ENCODE measurements at places on chromosomes 2 and 18.

- no peak for DNase-seq
Observed at GRCh38 chr18:48009116-48009745, 78.8 kb upstream of the SMAD2 start.

- DNase-seq: no peak
Observed at GRCh38 chr2:9335322-9335832, 88.0 kb downstream of the ITGB1BP1 start.

GRCh38 chr18:59878644-59879043 is 21.2 kb upstream of the PMAIP1 start:
- DNase-seq: no peak

GRCh38 chr18:68800075-68800474 is 2.2 kb downstream of the CCDC102B start:
- no peak for DNase-seq

DNA sequence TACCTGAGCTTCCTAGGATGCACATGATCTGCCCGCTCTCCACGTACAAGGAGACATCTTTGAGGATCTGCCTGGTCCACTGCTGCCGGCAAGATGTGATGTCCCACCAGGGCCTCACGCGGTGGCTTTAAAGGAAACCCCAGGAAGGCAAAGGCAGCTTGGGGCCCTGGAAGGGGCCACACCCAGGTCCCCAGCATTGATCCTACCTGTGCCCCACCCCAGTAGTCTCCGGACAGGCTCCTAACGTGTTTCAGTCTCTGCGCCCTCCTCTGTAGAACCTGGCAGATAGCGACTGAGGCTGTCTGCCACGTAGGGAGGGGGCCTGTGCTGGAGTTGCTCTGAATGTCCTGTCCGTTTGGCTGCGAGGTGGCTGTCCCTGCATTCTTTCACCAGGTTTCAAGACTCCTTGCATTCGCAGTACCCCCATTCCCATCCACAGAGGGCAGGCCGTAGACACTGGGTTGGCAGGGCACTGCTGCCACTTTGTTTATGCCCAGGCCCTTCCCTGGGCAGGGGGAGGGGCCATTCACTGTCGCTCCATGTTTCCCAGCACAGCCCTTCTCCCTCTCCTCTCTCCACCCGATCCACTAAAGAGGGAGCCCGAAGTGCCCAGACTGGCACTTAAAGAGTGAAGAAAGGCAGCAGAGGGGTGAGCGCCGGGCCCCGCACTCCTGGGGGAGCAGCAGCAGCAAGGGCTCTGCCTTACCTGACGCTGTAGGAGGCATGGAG is 644 bp downstream of the ABCG5 start:
- no peak for DNase-seq

GRCh38 chr2:46461709-46462171 is 17.6 kb upstream of the TMEM247 start:
- DNase-seq: no peak

- DNase-seq: no peak
Observed at GRCh38 chr18:79918615-79919011, 32.8 kb downstream of the SLC66A2 start.

DNA sequence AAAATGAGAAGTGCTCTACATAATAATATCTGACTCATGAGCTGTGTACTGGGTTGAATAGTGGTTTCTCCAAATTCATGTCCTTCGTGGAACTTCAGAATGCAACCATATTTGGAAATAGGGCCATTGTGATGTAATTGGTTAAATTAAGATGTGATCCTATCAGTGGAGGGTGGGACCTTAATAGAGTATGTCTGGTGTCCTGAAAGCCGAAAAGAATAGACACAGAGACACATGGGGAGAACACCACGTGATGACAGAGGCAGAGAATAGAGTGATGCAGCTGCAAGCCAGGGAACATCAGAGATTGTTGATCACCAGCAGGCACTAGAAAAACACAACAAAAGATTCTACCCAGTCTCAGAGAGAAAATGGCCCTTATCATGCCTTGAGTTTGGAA is 310.1 kb downstream of the EXOC6B start:
- DNase-seq: no peak

DNA sequence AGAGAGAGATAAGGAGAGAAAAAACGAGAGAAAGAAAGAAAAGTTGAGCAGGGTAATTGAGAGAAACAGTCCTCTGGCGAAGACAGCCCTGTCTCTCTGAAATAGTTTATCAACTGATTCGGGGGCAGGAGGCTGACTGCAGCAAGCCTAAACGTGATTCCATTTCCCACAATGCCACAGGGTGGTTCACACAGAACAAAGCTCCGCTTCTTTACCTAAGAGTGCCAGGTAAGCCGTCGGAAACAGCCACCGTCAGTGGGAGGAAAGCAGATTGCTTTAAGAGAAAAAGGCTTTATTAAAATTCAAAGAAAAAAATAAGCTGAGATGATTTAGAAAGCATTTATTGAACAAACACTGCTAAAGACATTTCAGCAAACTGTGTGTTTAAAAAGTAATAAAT is 271.4 kb upstream of the POU3F3 start:
- DNase-seq: no peak

DNA sequence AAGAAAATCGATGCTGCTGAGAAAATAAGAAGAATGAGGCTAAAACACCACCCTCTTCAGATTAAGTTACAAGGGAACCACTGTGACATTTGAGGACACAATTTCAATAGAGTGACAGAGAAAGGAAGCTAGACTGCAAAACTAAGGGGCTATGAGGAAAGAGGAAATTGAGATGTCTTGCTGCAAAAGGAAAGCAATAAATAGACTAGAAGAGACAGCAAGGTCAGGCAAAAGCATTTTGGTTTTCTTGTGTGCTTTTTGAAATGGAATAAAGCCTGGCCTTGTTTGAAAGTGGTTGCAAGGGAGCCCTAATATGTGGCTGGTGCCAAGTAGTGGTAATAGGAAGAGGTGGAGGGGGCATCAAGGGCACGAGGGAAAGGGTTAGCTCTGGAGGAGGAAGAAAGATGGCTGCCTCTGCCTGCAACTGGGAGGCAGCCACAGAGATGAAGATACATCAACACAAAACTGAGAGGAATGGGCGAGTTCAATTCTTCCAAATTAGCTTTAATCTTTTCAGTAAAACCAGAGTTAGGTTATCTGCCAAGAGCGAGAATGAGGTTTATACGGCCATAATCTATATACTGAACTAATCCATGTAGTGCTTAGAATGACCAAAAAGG is 1.2 kb upstream of the MRO start:
- peak; percentile 9 for DNase-seq

GRCh38 chr2:185179743-185180142 is 558.9 kb upstream of the FSIP2 start:
- no peak for DNase-seq

DNA sequence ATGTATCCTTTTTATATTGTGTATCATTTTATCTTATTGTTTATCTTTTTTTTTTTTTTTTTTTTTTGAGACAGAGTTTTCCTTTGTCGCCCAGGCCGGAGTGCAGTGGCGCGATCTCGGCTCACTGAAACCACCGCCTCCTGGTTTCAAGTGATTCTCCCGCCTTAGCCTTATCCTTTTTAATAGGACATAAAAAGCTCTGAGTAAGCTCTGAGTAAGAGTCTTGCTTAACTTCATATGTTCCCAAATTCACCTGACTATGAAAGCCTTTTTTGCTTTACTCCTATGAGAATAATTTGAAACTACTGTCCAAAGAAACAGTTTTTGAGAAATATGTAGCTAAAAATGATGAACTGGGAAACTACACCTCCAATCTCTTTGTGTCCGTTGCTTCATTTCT is 525.5 kb downstream of the IRS1 start:
- DNase-seq: no peak

GRCh38 chr2:231716666-231717280 is 8.4 kb downstream of the PTMA start:
- DNase-seq: no peak

DNA sequence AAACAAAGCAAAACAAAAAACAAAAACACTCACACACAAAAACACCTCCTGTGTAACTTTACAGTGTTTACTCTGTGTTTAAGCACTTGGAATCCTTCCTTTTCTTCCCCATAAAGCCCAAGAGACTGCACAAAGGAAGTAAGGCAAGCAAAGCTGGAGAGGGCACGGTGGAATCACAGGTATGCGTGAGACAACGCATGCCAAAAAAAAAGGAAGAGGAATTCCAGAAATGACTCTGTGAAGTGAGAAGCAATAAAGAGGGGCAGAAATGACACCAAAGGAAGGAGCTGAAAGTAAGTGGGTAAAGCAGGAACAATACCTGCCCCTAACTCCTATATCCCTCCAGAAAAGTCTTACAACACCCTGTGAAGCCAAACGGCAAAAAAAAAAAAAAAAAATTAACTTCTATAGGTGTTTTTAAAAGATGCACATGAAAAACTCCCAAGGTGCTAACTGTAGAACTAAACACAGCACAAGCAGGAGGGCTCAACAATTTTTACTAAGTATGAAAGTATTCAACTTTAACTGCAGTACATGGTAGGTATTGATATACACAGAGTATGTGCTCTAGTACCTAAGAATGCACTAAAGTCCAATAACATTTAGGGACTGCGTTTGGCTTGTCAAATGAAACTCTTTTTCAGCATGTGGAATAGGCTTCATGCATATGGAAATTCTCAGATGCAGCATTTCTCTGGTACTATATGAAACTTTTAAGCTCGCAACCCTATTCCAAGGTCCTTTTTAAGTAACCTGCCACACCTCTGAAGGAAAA is 9.1 kb downstream of the RND3 start:
- DNase-seq: no peak

- no peak for DNase-seq
Observed at GRCh38 chr2:1282552-1282951, 130.7 kb upstream of the TPO start.

- no peak for DNase-seq
Observed at GRCh38 chr18:56889621-56890020, 238.5 kb downstream of the WDR7 start.

- peak; percentile 24 for DNase-seq
Observed at GRCh38 chr2:23900541-23901322, 26.2 kb downstream of the ATAD2B start.

DNA sequence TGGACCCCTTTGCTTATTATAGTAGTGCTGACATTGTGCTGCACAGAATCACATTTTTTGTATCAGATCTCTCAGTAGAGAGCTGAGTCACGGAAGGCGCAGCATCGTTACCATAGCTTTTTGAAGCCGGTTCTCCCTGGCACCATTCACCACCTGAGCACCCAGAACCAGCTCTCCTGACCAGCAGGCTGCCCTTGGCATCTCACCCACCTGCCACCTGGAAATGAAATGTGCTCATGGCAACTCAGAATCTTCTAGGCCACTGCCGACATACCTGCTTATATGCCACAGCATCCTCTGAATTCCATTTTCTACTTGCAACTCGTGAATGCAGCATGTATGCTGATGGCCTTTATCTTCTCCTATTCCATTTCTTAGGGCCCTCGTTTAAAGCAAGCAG is 62.7 kb downstream of the COA5 start:
- DNase-seq: no peak

DNA sequence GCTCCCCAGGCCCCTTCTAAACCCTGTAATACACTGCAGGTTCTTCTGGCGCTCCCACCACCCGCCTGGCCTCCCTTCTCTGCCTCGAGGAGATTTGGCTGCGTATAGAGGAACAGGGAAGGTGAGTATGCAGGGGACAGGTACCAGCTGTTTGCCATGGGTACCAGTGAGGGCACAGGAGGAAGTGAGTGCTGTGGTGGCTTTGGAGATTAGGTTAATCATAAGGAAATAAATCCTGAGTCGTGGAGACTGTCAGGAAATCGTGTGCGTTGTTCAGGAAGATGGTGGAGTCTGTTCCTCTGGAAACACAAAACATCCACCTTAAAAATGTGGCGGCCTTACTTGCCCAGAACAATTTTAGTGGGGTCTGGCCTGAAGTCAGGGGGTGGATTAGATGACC is 230.4 kb downstream of the FAM210A start:
- no peak for DNase-seq

GRCh38 chr2:221102896-221103688 is 469.0 kb downstream of the EPHA4 start:
- no peak for DNase-seq

GRCh38 chr18:48553236-48553635 is 14.4 kb downstream of the CTIF start:
- DNase-seq: no peak

DNA sequence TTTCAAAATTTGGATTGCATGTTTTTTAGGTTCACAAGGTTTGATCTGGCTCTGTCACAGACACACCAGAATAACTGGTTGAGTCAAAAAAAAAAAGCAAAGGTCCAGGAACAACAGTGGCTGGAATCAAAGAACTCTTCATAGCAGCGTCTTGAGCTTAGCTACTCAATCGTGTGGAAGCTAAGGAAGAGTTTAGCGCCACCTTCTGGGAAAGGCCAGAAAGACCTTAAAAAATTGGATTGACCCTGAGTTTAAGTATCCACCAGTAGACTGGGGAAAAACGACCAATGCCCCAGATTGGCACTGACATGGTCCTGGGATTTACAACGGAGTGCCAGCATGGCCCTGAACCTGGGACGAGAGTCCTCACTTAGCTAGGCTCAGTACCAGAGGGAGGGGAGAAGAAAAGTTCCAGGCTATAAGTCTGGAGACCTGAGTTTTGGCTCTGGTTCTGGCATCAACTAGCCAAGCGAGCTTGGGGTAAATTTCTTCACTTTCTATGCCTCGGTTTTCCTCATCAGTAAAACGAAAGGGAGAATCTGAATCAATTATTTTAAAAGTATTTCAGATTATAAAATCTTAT is 71.1 kb upstream of the TFCP2L1 start:
- peak; percentile 75 for DNase-seq

DNA sequence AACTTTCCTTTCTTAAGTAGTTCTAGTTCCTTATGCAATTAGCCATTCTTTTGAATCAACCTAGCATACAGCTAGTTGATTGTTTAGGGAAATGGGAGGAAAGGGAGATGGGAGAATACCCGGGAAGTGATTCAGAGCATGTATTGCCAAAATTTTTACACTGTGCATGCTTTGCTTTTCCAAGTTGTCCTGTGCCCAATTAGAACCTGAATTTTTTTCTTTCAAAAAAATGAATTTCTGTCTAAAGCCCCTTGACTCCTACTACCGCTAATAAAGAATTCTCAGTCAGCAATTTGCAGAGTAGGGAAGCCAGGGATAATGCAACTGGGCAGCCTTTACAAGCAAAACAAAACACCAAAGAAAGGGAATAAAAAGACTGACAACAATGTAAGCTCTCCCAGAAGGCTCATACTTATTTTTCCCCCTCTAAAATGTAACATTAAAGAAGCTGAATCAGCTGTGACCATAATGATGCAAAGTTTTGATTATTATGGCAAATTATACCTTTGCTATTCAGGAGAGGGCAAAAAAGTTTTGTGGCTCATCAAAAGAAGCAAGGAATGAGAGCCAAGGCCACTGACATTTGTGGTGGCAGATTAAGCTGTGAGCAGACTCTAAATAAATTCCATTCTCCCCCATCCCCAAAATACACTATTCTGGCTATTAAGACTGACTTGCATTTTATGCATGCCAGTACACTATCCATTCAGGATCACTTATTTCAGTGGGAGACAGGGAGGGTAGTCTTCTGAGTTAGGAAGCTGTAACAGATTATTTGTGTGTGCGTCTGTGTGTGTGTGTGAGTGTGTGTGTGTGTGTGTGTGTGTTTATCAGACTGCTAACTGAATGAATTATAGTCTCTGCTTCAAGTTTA is 174.3 kb downstream of the ERBB4 start:
- DNase-seq: no peak

- DNase-seq: no peak
Observed at GRCh38 chr18:23320709-23321236, 132.3 kb upstream of the RIOK3 start.
